ENCODE measurements at places on chromosomes 1 and 21.

DNA sequence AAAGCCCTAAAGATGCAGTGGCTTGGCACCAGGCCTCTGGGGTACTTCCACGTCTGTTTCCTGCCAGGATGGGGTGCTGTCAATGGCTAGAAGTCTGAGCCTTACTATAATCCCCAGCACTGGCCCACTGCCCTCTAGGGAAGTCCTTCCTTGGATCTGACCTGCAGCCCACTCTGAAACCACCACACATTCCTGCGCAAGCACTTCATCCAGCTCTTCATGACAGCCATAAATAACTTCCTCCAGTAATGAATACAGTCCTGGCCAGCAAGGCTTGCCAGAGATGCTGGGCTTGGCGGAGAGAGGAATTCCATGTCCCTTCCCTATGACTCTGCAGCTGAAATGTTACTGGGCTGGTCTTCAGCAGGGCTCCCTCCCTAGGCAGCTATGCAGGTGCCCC lies 32.6 kb downstream of the ALPL start:
- DNase-seq, result no peak

GRCh38 chr1:40783001-40783905 lies at the start of gene KCNQ4:
Gene KCNQ4 (plus strand): TSS chr1:40783787. CDS start chr1:40784094, 307 bp downstream.
- peak; percentile 68 for DNase-seq

DNA sequence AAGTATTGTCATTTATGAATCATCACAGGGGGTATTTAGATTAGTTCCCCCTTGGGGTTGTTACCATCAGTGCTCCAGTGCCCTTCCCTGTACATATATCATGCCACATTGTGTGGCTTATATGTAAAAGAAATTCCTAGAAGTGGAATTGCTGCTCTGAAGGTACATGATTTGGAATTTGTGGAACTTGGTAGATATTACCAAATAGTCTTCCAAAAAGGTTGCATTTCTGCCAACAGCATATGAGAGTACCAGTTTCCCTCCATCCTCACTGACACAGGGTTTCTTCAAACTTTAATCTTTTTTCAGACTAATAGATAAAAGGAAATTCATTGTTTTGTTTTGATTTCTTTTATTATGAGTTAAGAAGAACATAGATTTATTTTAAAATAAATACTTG lies 41.3 kb downstream of the AKNAD1 start:
- DNase-seq, result no peak

DNA sequence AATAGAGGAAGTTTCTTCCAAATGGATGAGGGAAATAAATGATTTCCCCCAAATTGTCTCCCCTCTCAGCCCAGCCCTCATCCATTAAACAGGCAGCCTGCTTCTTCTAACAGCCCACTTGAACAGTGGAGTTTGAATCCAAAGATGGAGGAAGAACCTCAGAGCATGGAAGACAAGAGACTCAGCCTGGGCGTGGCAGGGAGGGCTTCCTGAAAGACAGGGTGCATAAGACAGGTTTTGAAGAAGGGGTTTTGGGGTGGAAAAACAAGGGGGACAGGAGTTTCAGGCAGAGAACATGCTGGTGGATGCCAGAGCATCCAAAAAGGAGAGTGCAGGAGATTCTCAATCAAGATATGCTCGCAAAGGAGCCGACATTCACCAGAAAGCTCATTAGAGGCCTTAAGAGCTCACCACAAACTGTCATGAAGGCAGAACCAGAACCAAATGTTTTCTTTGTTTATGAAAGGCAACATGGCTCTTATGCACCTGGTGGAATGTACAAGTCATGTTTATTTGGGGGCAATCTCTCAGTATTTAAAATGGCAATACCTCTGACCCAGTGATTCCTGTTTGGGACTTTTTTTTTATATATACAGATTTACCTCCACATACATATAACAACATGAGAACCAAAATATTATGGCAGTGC lies 26.5 kb upstream of the TSPEAR start:
- no peak for DNase-seq

GRCh38 chr1:85490270-85490985 lies 25.5 kb upstream of the DDAH1 start:
- no peak for DNase-seq

DNA sequence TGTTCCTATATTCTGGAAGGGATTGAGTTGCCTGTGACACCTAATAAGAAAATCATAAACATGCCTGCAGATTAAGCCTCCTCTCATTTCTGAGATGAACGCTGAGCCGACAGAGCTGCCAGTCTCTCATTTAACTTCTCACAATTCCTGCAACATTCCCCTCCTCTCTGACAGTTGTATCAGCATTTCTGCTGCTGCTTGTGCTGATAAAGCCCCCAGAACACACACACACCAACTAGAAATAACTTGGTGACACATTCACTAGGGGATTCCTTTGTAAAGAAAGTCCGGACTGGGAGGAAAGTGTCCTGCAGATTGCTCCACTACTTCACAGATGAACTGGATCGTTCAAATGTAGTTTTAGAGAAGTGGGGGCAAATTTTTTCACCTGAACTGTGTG lies 437.3 kb downstream of the PLA2G4A start:
- DNase-seq, result no peak
